ENCODE measurements at places on chromosomes 16 and 17.
A peak's percentile ranks its signal among the peaks of the same experiment; 100 is the strongest.

- DNase-seq, result no peak
These were observed 144.3 kb upstream of the MYOCD start for GRCh38 chr17:12521416-12521815.

GRCh38 chr17:27240086-27240801 is 53.7 kb upstream of the WSB1 start:
- DNase-seq, result no peak

GRCh38 chr17:66578781-66579489 is 256.0 kb upstream of the CACNG5 start:
- no peak for DNase-seq

GRCh38 chr17:17840751-17841591 is 4.2 kb upstream of the SREBF1 start:
- DNase-seq, result no peak

- no peak for DNase-seq
These were observed 204.5 kb upstream of the CDH5 start for GRCh38 chr16:66161942-66162341.

DNA sequence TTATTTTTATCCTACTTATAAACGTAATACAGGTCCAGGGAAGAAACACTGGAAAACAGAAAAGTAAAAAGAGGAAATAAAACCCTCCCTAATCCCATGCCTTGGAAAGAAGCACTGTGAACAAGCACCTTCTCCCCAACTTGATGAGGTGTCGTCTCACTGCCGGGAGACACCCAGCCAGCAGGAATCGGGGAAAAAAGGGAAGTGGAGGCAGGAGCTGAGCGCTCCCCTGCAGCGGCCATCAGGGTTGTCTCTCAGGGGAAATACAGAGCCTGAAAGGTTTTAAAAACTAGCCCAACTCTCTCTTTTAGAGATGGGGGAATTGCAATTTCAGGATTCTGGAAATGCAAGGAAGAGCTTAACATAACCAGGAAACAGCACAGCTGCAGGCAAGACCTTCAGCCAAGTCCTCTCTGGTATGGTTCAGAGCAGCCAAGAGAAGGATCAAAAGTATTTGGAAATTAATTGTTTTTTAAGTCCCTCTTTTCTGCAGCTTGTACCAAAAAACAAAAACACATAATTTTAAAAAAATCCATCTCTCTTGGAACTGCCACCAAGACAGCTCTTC is 96.3 kb upstream of the RCVRN start:
- no peak for DNase-seq

GRCh38 chr17:46205975-46206374 is 12.7 kb upstream of the KANSL1 start:
- no peak for DNase-seq

GRCh38 chr16:86951041-86951822 is 366.0 kb downstream of the C16orf95 start:
- DNase-seq, result no peak

DNA sequence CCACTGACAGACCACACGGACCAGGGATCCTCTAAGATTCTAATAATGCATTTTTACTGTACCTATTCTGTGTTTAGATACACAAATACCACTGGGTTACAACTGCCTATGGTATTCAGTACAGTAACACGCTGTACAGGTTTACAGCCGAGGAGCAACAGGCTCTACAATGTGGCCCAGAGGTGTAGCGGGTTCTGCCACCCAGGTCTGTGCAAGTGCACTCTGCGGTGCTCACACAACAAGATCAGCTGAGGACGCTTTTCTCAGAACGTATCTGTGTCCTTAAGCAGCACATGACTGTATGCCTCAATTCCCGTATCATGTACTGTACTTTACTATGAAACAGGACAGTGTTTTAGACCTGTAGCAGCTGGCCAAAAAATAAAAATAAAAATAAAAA is 6.5 kb downstream of the ZCCHC14 start:
- no peak for DNase-seq

GRCh38 chr16:78694414-78694813 is 595.0 kb downstream of the WWOX start:
- DNase-seq, result no peak

DNA sequence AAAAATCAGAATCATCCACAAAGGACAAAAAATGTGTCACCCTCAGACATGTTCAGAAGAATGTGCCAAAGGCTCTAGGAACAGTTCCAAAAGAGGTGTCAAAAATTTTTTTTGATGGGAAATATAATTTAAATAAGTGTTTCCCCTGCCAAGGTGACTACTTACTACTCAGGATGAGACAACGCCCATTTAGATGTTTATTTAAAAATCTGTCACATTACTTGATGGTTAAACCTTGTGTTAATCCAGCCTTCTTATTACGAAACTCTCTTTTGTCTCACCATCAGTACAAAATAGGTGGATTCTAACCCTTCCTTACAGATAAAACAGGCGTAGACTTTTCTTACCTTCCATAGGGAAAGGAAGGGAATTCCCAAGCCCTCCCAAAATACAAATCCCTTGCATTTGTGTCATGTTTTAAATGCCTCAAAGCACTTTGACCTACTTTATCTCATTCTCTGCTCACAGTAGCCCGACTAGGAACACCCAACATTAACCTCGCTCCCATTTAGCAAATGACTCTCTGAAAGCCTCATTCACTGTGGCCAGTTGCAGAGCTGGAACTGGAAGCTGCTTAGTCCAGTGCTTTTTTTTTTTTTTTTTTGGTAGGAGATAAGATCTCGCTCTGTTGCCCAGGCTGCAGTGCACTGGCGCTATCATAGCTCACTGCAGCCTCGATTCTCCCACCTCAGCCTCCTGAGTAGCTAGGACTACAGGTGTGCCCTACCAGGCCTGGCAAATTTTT is 5.8 kb upstream of the GNA13 start:
- DNase-seq, result no peak

DNA sequence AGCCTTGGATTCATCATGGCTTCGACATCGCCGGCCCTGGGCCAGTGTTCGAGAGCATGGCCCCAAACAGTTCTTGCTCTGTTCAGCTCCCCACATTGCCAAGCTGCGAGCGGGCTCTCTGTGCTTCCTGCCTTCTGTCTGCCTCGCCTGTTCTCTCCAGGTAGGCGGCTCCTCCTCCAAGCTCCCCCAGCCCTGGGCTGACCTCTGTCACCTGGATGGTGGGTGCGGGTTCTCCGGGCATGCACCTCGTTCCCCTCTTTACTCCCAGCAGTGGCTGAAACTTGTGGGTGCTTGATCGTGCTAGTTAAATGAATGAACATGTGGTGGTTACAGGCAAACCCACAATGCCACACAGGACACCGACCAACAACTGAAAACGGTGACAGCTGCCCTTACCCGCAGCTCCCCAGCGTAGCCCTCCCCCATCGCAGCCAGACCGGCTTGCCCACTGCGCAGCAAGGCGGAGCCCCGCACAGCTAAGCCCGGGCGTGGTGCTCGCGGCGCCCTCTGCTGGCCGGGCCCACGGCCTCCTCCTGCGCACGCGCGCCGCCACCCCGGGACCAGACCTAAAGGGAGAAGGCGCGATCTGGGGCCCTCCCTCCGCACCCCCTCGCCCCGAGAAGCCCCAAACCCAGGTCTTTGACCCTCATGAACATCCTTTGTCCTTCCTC is 23.0 kb upstream of the EIF1 start:
- peak; percentile 77 for DNase-seq

- DNase-seq, result no peak
These were observed 1972.6 kb downstream of the TP53TG3F start for GRCh38 chr16:35431829-35432663.

DNA sequence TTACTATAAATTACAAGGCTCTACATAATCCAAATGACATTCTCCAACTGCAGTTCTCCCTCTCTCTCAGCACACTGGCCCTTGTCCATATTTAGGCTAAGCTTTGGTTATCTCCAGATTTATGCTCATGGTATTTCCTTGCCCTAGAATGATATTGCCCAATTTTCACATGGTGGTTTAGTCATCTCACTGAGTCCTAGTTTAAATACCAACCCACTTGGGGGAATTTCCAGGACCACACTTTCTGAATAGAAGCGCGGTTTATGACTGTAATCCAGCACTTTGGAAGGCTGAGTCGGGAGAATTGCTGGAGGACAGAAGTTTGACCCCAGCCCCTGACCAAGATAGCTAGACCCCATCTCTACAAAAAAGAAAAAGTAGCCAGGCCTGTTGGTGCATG is 280.1 kb upstream of the MON1B start:
- DNase-seq, result no peak

- DNase-seq, result no peak
These were observed 20.0 kb upstream of the FOXJ1 start for GRCh38 chr17:76160896-76161528.

GRCh38 chr17:73480740-73481139 is 163.5 kb downstream of the SDK2 start:
- no peak for DNase-seq

DNA sequence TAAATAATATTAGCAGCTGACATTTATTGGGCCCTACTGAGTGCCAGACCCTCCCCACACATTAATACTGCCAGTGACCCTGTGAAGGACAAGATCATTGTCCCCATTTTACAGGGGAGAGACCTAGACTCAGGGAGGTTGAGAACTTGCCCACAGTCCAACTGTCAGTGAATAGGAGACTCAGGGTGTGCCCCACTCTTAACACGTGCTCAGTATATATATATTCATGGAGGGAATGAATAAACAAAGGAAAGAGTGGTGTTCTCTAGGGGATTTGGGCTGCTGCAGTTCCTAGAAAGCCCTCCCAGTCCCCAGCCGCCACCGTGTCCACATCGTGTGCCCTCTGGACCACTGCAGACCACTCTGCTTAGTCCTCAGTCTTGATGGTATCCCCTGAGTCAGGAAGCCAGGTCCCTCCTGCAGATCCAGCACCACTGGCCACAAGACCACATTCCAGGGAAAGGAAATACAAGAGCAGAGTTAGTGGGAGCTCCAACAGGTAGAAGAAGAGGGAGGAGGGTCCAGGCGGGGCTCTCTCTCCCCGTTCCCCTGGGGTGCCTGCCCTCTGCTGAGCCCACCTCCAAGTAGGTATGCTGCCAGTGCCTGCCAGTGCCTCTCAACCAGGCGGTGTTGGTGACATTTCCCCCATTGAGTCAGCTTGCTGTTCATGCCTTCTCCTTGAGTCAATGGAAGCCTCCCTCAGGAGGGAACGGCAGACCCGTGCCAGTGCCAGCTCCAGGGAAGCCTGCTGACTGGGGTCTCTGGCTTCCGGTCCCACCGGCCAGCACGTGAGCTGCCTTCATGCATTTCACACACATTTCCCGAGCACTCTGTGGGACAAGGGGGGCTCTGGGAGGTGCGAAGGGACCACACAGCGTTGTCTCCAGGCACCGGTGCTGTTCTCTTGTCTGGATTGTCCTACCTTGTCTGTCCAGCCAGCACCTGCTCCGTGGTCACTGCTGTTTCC is 75.6 kb downstream of the GNAO1 start:
- DNase-seq, result no peak

DNA sequence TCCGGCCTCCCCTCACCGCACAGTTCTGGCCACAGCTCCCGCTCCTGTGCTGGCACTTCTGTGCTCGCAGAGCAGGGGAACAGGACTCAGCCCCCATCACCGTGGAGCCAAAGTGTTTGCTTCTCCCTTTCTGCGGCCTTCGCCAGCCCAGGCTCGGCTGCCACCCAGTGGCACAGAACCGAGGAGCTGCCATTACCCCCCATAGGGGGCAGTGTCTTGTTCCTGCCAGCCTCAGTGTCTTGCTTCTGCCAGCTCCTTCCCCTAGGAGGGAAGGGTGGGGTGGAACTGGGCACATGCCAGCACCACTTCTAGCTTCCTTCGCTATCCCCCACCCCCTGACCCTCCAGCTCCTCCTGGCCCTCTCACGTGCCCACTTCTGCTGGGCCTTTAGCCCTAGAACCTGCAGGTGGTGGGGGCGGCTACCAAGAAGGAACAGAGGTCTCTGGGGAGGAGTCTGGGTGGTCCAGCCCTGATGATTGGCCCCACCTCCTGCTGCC is 645 bp upstream of the ELMO3 start:
- no peak for DNase-seq

GRCh38 chr17:14372905-14373613 is 72.2 kb downstream of the HS3ST3B1 start:
- no peak for DNase-seq

- no peak for DNase-seq
These were observed 93.6 kb upstream of the DYNLRB2 start for GRCh38 chr16:80447241-80447640.

- DNase-seq, result no peak
These were observed 20.3 kb downstream of the COX4I1 start for GRCh38 chr16:85819771-85820170.

GRCh38 chr17:77451245-77451893 is 310.6 kb downstream of the SEC14L1 start:
- no peak for DNase-seq

DNA sequence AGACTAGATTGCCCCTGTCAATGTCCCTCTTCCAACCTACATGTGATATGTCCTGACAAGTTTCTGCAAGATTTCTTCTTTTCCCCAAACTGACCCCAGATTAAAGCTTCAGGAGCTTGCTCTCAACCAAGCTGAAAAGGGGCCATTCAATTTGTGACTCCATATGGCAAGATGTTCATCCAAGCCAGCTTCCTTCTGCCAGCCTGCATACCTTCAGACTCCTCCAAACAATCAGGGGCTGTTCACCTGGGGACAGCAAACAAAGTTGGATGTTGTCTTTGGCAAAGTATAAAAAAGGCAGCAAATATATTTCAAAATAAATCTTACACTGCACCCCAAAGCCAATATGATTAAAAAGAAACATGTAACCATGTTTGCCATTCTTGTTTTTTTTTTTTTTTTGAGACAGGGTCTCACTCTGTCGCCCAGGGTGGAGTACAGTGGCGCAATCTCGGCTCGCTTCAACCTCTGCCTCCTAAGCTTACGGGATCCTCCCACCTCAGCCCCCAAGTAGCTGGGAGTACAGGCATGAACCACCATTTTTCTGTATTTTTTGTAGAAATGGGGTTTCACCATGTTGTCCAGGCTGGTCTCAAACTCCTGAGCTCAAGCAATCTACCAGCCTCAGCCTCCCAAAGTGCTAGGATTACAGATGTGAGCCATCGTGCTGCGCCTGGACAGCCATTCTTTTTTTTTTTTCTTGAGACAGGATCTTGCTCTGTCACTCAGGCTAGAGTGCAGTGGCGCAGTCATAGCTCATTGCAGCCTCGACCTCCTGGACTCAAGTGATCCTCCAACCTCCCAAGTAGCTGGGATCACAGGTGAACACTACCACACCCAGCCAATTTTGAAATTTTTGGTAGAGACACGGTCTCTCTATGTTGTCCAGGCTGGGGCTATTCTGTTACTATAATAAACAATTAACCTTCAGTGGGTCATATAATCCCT is 50.0 kb upstream of the AKAP1 start:
- no peak for DNase-seq

- no peak for DNase-seq
These were observed 14.7 kb downstream of the CCR7 start for GRCh38 chr17:40550608-40551007.

DNA sequence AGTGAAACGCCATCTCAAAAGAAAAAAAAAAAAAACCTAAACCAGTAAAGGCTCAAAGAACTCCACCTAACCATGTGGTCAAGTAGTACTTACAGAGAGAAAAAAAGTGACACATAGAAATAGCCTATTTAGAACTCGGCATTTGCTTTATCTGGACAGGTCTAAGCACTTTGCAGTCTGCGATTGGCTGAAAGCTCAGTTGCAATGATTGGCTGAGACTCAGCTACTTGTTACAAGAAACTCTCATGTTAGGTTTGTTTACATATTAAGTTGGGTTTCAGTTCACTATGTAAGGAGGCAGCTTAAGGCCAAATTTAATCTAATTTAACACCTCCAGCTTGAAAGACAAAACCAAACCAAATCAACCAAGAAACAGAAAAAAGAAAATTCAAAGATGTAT is 19.1 kb downstream of the ABCC3 start:
- DNase-seq, result no peak

Measured in stimulated activated CD8-positive, alpha-beta memory T cell treated with anti-CD3 and anti-CD28 coated beads, Interleukin-7, amount 100 ng/mL, for 1 hour (primary cell).